Stimulated activated CD4-positive, alpha-beta T cell treated with anti-CD3 and anti-CD28 coated beads, Interleukin-4, amount 100 ng/mL, for 1 hour (primary cell): ENCODE measurements at places on chromosomes 13 and 19.

GRCh38 chr19:41569481-41570150 lies 6.3 kb upstream of the CEACAM21 start:
- no peak for DNase-seq

- no peak for DNase-seq
Measured at GRCh38 chr13:37561031-37561430, 37.5 kb downstream of the POSTN start.

- no peak for DNase-seq
Measured at GRCh38 chr13:56697011-56697410, 443.7 kb upstream of the PRR20A start.

- no peak for DNase-seq
Measured at GRCh38 chr13:28338742-28339141, 156.2 kb downstream of the FLT1 start.

- DNase-seq: no peak
Measured at GRCh38 chr19:45763691-45764294, 5.3 kb downstream of the SIX5 start.

GRCh38 chr19:28701491-28701890 lies 511.5 kb downstream of the UQCRFS1 start:
- DNase-seq: no peak

- no peak for DNase-seq
Measured at GRCh38 chr13:33931397-33932311, 113.7 kb downstream of the RFC3 start.
